ENCODE measurements at places on chromosomes 12 and 14. TPM values are rescaled to one million over a fixed set of nuclear protein-coding genes. Genes with fewer than 3 reads are reported as not detected.

GRCh38 chr14:61876362-61877034 is 114.3 kb downstream of the SNAPC1 start:
- no peaks in the 10 kb centered on the region for H3K36me3 ChIP-seq
- H3K4me1 ChIP-seq: no peaks in the 10 kb centered on the region
- no peak overlapping the region for H3K4me3 ChIP-seq
- no peak for DNase-seq
- no peaks in the 10 kb centered on the region for H3K27me3 ChIP-seq
- no peak overlapping the region for H3K27ac ChIP-seq

- H3K27ac ChIP-seq: no peak overlapping the region
- no peaks in the 10 kb centered on the region for H3K27me3 ChIP-seq
- no peak for DNase-seq
- H3K4me3 ChIP-seq: no peak overlapping the region
- H3K4me1 ChIP-seq: no peaks in the 10 kb centered on the region
Measured at GRCh38 chr12:87849074-87849473, 180.1 kb downstream of the C12orf50 start.

- DNase-seq: no peak
- no peak overlapping the region for H3K4me3 ChIP-seq
- H3K4me1 ChIP-seq: no peaks in the 10 kb centered on the region
- no peaks in the 10 kb centered on the region for H3K36me3 ChIP-seq
Measured at GRCh38 chr12:105477873-105478272, 147.4 kb downstream of the C12orf75 start.

DNA sequence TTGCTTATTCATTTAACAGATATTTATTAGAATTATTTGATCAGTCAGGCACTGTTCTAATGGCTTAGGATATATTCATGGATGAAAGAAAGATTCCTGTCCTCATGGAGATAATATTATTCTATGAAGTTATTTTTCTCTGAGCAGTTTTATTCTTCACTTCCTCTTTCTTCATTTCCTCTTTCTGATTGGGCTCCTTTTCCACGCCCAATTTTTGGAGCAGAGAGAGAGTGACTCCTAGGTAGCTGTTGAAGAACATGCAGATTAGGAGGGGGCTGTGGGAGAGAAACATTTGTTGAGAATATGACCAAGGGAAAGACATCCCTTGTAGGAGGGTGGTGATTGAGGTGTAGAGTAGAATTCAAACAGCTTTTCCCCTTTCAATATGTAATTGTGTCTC is 6.0 kb upstream of the YARS2 start:
- H3K36me3 ChIP-seq: no peaks in the 10 kb centered on the region
- H3K4me3 ChIP-seq: no peak overlapping the region
- H3K27ac ChIP-seq: no peak overlapping the region
- no peak for DNase-seq
- no peaks in the 10 kb centered on the region for H3K27me3 ChIP-seq

DNA sequence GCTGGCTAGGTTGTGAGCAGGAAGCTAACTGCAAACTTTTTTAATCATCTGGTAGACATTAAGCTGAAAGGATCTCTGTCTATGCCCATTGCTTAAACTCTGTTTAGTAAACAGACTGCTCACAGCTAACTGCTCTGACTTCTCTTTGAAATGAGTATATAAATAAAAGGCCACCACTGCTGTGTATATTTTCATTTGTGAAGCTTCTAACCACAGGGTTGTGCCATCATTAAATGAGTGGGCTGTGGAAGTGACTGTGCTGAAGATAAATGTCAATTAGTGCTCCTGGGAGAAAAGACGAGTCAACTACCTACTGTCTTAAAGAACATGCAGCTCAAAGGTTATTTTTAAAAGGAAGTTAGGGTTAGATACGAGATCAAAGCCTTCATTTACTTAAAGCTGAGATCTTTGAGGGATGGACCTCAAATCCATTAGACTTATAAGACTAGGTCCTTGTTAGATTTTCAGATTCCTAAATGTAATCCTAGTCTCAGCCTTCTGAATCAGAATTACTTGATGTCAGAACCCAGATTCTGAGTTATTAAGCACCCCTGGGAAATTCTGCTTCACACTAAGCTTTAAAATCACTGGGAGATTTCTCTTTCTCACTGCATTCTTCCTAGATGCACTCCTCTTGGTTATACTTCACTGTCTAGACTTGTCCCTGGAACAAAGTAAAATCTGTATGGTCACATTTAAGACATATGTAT is 213.1 kb upstream of the FLRT2 start:
- no peak overlapping the region for H3K4me3 ChIP-seq
- H3K36me3 ChIP-seq: no peaks in the 10 kb centered on the region
- DNase-seq: peak; percentile 12
- no peak overlapping the region for H3K27ac ChIP-seq
- no peaks in the 10 kb centered on the region for H3K4me1 ChIP-seq

GRCh38 chr14:49052521-49052920 is 533.7 kb downstream of the RPS29 start:
- no peak overlapping the region for H3K4me3 ChIP-seq
- no peak overlapping the region for H3K27ac ChIP-seq
- no peaks in the 10 kb centered on the region for H3K4me1 ChIP-seq

GRCh38 chr12:18246066-18246465 is 15.3 kb upstream of the PIK3C2G start:
- no peaks in the 10 kb centered on the region for H3K36me3 ChIP-seq
- DNase-seq: no peak
- H3K4me1 ChIP-seq: no peaks in the 10 kb centered on the region
- H3K27me3 ChIP-seq: no peaks in the 10 kb centered on the region

- no peak overlapping the region for H3K4me3 ChIP-seq
- H3K27me3 ChIP-seq: no peaks in the 10 kb centered on the region
Measured at GRCh38 chr14:65462411-65462810, 49.9 kb downstream of the FUT8 start.

- H3K27me3 ChIP-seq: no peaks in the 10 kb centered on the region
- no peak overlapping the region for H3K4me3 ChIP-seq
Measured at GRCh38 chr14:78135450-78135891, 34.7 kb upstream of the NRXN3 start.

DNA sequence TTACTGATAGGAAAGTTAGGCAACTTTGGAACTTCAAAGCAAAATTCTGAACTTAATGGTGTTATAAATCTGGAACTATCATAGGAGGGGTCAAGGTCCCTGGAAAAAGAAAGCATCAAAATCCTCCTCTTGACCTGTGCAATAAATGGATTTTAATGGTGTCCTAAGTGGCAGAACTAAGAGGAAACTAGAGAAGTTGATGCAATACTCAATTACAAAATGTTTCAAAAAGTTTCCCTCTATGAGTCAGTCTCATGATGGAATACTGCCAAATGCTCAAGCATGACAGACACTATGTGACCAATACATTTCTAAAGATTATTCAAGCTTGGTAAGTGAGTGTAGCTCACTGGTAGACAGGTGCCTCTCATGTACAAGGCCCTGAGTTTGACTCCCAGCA is 47.7 kb upstream of the ERGIC2 start:
- no peaks in the 10 kb centered on the region for H3K4me1 ChIP-seq
- H3K4me3 ChIP-seq: no peak overlapping the region
- no peak overlapping the region for H3K27ac ChIP-seq
- peak; percentile 95 for DNase-seq
- H3K36me3 ChIP-seq: no peaks in the 10 kb centered on the region

DNA sequence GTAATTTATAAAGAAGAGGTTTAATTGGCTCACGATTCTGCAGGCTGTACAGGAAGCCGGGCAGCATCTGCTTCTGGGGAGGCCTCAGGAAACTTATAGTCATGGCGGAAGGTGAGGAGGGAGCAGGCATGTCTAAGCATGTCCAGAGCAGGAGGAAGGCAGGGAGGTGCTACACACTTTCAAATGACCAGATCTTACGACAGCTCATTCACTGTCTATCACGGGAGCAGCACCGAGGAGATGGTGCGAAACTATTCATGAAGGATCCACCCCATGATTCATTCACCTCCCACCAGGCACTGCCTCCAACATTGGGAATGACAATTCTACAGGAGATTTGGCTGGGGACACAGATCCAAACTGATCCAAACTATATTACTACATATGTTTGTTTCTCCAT is 10.0 kb downstream of the SFSWAP start:
- peak; percentile 37 for DNase-seq
- no peaks in the 10 kb centered on the region for H3K4me1 ChIP-seq
- H3K27ac ChIP-seq: no peak overlapping the region
- H3K27me3 ChIP-seq: no peaks in the 10 kb centered on the region

- no peak overlapping the region for H3K27ac ChIP-seq
- H3K27me3 ChIP-seq: no peaks in the 10 kb centered on the region
- no peaks in the 10 kb centered on the region for H3K36me3 ChIP-seq
- peaks cover 4% of the 10 kb centered on the region for H3K4me1 ChIP-seq
- H3K4me3 ChIP-seq: no peak overlapping the region
Measured at GRCh38 chr14:102588821-102589220, 3.6 kb upstream of the RCOR1 start.

DNA sequence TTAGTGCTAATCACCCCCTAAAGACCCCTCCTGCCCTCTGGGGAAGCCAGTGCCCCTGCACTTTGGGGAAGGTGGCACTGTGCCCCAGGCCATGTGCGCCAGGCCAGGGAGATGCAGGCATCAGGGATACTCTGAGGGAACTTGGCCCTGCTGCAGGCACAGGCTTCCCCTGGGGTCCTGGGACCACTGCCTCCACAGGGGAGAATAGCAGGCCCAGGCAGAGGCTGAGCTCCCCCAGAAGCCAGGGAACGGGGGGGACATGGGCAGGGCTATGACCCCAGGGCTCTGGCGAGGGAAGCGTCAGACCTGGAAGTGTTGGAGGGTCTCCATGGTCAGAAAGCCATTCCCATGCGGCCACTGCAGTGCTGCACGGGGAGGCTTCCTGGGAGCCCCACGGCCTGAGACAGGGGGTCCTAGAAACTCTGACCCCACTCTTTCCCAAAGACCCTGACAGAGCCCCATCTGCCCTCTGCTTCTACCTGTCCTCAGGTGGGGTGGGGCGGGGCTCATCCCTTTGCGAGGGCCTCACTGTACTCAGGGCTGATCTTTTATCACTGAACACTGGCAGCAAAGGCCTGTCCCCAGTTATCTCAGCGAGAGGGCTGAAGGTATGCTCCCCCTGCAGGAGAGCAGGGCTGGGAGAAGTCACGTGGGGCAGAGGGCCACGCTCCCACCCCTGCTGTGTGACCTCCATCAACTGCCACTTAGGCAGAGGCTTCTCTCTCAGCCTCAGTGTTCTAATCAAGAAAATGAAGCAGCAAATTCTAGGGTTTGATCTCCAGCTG is 160.0 kb downstream of the CALM1 start:
- no peaks in the 10 kb centered on the region for H3K36me3 ChIP-seq
- no peak for DNase-seq
- H3K4me1 ChIP-seq: no peaks in the 10 kb centered on the region
- no peak overlapping the region for H3K4me3 ChIP-seq
- H3K27ac ChIP-seq: no peak overlapping the region
- no peaks in the 10 kb centered on the region for H3K27me3 ChIP-seq

DNA sequence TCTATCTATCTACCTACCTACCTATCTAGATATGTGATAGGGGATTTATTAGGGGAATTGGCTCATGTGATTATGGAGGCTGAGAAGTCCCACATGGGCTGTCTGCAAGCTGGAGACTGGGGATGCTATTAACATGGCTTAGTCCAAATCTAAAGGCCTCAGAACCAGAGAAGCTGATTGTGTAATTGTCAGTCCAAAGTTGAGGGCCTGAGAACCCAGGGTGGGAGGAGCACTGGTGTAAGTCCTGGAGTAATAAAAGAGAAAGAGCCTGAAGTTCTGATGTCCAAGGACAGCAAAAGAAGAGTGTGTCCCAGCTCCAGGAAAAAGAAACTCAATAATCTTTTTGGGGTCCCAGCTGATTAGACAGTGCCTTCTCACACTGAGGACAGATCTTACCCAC is 98.5 kb upstream of the SEL1L start:
- H3K27me3 ChIP-seq: no peaks in the 10 kb centered on the region

DNA sequence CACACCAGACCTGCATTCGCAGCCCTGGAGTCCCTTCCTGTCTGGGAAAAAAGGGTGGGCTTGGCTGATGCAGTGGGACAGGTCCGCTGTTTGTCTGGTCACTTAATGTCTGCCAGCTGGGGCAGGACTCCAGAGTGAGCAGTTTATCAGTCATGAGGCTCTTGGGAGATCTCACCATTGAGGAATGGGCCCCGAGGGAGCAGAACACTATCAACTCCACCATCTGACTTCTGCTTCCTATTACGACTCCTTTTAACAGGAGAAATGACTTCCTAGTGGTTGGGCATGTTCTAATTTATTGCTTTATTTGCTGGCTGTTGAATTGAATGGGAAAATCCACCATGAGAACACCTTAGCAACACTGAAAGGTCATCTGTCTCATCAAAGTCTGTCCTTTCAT is 182.5 kb upstream of the RASSF8 start:
- H3K27me3 ChIP-seq: no peaks in the 10 kb centered on the region
- H3K4me3 ChIP-seq: no peak overlapping the region
- DNase-seq: no peak
- H3K4me1 ChIP-seq: peaks cover 2% of the 10 kb centered on the region
- no peaks in the 10 kb centered on the region for H3K36me3 ChIP-seq

GRCh38 chr14:59398841-59399240 is 66.3 kb downstream of the GPR135 start:
- no peak overlapping the region for H3K27ac ChIP-seq
- H3K4me1 ChIP-seq: no peaks in the 10 kb centered on the region
- H3K27me3 ChIP-seq: no peaks in the 10 kb centered on the region
- H3K4me3 ChIP-seq: no peak overlapping the region
- H3K36me3 ChIP-seq: no peaks in the 10 kb centered on the region
- DNase-seq: no peak

GRCh38 chr14:66291756-66292155 is 194.4 kb upstream of the CCDC196 start:
- H3K36me3 ChIP-seq: no peaks in the 10 kb centered on the region
- no peak for DNase-seq
- no peak overlapping the region for H3K27ac ChIP-seq
- H3K4me1 ChIP-seq: no peaks in the 10 kb centered on the region
- H3K4me3 ChIP-seq: no peak overlapping the region

DNA sequence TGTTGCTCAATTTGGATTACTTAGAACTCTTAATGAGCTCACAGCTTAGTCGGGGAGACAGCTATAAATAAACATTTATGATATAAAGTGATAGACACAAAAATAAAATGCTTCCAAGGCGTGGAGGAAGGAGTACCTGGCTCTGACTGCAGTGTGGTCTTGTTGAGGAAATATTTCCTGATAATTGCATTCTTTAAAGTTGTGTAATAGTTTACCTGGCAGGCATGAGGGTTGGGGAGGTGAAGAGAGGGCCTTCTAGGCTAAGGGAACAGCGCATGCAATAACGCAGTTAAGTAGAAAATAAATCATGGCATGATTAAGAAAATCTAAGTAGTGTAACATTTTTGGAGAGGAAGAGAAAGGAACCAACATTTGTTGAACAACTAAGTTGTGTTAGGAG is 260.5 kb upstream of the ATP2B1 start:
- no peaks in the 10 kb centered on the region for H3K36me3 ChIP-seq
- H3K4me1 ChIP-seq: no peaks in the 10 kb centered on the region
- no peak for DNase-seq
- no peaks in the 10 kb centered on the region for H3K27me3 ChIP-seq
- H3K27ac ChIP-seq: no peak overlapping the region
- H3K4me3 ChIP-seq: no peak overlapping the region

IGFBP6 gene
- total RNA-seq: 973 TPM

MANSC4 gene
- 0.17 TPM for total RNA-seq

B4GALNT3 gene
- total RNA-seq: not detected

GUCY2C gene
- total RNA-seq: not detected

RACGAP1 gene
- 38.1 TPM for total RNA-seq

SLCO1B3 gene
- total RNA-seq: not detected

KRT2 gene
- total RNA-seq: not detected

ZNF839 gene
- total RNA-seq: 8.8 TPM

SLC8A3 gene
- under 0.01 TPM for total RNA-seq

PLEKHD1 gene
- total RNA-seq: under 0.01 TPM

SETD3 gene
- total RNA-seq: 38.3 TPM

FIGNL2 gene
- total RNA-seq: 0.17 TPM

KIF26A gene
- total RNA-seq: 2.0 TPM

PPP1R12A gene
- total RNA-seq: 139 TPM
